ENCODE measurements at places on chromosomes 13 and 19.
A peak's percentile ranks its signal among the peaks of the same experiment; 100 is the strongest.

- DNase-seq, result no peak
Measured at GRCh38 chr13:23598369-23598768, 28.2 kb downstream of the TNFRSF19 start.

GRCh38 chr19:20858861-20859260 lies 64.2 kb upstream of the ZNF85 start:
- no peak for DNase-seq

DNA sequence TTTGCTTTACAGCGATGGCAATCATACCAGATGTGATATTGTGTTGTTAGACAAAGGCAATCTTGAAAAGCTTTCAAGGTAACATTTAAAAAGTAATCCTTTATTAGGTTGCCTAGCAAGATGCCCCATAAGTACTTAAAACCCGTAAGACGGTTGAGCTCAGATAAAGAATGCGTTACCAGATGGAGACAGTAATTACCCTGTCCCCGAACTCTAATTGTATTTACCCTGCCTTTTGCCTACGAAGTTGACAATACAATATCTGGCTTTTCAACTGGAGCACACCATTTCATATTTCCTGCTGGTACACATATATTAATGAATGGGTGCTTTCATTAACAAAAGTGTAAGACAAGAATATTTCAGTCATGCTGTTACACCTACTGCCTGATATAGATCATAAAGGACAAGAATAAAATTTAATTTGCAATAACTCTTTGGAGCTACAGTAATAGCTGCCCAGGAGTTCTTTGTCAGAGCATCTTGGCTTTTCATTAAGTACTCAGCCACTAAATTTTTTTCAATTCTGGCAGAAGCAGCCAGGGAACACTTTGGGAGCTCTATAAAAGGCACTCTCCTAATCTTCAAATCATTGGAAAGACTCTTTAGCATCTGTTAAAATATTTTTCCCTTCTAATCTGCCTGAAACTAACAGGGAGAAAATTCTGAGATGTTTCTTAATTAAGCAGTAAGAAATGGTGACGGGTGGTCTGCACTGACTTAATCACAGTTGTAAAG lies 63.8 kb downstream of the DCT start:
- no peak for DNase-seq

- DNase-seq, result no peak
Measured at GRCh38 chr19:52896431-52897137, 851 bp downstream of the ZNF320 start.

DNA sequence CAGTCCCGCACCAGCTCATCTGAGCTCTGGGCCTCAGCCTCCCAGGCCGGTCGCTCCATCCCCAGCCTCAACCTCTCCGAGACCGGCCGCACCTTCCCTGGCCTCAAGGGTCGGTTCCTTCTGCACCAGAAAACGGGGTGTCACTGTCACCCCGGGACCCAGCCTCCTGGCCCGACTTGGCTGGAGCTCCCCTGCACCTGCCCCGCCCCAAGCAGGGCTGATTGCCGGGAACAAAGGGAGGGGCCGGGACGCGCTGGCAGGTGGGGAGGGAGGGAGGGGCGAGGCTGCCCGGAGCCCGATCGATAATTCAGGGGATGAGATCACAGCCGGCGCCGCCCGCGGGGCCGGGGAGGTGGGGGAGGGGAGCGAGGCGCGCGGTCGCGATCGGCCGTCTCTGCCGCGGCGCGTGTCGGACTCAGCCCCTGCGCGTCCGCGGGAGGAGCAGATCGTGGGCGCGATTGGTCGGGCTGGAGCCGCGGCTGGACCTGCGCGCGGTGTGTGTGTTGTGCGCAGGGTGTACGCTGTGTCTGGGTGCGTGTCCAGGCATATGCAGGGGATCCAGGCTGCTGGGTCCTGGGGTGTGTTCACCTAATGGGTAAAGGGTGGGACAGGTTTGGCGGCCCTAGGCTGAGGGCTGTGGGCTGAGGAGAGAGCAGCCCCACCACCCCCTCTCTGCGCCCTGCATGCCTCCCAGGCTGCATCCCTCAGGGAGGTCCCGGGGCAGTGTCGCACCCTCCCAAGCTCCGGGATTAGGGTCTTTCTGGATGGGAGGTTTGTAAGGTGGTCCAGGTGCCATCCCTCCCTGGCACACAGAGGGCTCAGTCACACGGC lies 1.1 kb upstream of the SHC2 start:
- no peak for DNase-seq

GRCh38 chr13:97810152-97810551 lies 143.3 kb upstream of the IPO5 start:
- DNase-seq, result peak; percentile 5

DNA sequence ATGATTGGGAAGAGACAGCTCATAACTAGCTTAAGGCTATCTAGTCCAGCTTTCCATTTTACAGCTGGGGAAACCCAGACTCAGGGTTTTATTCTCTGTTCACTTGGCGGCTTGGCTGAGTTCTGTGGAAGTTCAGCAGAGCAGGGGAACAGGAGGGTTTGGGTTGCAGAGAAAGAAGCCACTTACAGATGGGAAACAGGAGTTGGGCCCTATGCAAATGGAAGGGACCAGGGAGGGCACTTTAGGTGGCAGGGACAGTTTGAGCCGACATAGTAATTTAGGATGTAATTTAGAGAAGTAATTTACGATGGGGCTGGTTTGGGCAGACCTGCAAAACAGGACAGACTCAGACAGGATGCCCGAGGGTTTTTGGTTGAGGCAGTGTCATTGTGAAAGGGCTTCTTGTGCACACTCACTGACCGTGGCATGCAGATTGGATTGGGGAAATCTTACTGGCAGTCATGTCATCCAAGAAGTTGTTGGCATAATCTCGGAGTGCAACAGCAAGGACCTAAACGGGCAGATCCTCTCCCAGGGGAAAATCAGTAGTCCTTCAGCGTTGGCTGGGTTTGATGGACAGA lies 47.3 kb upstream of the GPR183 start:
- no peak for DNase-seq

- no peak for DNase-seq
Measured at GRCh38 chr19:33187183-33187540, 7.0 kb upstream of the LRP3 start.

DNA sequence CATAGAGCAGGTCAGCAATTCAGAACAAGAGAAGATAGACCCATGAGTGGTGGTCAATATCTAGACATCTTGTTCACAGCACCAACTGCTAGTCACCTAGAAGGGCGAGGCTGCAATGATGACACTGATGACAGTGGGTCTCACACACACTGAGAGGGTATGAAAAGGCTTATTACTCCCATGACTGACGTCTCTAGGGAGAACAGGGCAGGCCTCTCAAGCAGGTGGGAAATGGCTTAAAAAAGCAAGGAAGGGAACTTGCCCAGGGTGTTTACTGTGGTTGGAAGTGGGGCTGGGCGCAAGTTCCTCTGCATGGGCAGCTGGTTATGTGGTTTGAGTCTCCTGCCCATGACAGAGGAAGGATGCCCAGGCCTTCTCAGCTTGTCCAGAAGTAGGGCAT lies 33.8 kb downstream of the ZNF44 start:
- DNase-seq, result no peak

DNA sequence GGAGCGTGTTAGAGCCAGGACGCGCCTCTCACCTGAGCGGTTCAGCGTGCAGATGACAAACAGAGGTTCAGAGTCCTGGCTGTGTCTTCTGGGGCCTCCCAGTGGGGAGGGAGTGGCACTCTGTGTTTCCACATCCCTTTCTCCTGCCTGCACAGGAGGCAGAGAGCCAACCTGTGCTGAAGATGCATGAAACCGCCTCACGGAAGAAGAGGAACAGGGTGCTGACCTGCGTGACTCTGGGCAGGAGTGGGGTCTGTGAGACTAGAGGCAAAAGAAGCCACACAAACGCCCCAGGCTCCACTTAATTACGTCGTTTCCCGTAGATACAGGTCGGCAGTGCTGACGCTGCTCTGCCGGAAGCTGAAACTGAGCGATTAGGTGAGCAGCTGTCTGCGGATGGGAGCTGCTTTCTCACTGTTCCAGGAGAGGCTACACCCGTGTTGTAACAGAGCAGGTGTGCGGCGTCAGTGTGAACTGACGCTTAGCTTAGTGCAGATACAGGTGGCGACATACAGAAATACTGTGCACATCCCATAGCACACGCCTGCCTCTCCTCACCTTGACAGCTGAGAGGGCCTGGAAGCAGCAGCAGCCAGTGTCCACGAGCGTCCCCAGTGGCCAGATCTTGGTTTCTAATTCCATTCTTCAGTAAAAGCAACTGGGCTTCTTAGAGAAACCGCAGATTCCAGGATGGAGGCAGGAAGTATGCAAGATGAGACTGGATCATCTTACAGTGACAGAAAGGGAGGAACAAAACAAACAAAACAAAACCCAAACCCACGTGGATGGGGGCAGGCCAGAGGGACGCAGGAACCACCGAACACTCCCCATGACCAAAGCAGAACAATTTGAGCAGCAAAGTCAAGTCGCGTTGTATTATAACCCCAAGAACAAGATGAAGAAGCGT lies 37.7 kb upstream of the MCF2L start:
- peak; percentile 38 for DNase-seq

DNA sequence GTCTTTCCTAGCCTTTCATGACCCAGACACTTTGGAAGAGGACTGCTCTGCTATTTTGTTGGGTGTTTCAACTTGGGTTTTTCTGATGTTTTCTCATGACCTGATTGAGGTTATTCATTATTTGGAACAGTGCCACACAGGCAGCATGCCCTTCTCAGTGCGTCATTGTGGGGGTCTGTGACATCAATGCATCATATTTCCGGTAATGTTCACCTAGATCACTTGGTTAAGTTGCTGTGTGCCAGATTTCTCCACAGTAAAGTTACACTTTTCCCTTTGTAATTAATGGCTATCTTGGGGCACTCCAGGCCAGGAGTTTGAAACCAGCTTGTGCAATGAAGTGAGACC lies 124.4 kb downstream of the SIPA1L3 start:
- DNase-seq, result no peak

- no peak for DNase-seq
Measured at GRCh38 chr13:38366954-38367645, 17.4 kb downstream of the UFM1 start.

GRCh38 chr19:57034544-57034943 lies 85.2 kb upstream of the USP29 start:
- DNase-seq, result no peak
